Hypothalamus (tissue), 51 donors: ENCODE measurements at places on chromosomes 13 and 19.

DNA sequence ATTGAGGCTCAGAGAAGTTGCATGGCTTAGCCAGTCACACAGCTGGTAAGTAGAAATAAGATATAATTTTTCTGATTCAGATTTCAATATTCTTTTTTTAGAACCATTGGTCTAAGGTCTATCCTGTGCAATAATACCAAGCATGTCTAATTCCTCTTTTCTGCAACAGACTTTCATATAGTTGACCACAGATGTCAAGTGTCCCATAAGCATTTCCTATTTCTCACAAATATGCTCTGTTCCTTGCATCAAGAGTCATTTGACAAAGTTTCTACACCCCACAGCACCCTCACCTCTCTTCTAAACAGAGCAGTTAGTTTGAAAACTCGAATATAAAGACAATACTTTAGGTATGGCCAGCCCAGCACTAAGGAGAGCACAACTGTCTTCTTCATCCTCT is 26.8 kb upstream of the SACS start:
- no peak for DNase-seq

- no peak for DNase-seq
Measured at GRCh38 chr19:55460670-55461258, 678 bp downstream of the ISOC2 start.

- no peak for DNase-seq
Measured at GRCh38 chr13:91684746-91685145, 286.3 kb downstream of the GPC5 start.

DNA sequence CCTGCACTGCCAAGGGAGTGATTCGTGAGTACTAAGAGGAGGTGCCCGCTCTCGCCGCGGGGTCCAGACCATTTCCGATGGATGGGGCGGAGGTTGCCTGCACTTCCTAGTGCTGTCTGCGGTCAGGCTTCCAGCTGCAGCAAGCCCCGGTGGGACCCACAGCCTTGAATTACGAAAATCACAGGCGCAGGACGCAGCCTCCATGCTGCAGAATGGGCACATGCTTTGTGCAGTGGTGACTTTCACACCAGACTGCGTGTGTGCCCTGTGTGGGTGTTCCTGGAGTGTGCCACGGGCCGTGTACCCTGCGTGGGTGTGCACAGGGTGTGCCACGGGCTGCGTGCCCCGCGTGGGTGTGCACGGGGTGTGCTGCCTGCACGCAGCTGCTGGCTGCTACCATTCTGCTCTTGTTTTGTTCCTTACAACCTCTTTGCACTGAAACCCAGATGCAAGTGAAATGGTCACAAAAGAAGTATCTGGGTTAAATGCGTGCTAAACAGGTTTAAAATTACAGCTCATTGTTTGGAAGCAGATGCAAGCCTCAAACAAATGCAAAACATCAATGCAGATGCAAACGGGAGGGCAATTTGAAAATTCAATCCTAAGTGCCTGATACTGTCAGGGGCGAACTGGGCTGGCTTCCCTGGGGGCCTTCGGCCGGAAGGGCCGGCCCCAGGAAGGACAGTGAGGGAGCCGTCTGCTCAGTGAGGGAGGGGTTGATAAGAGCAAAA is 221.2 kb upstream of the SOX1 start:
- DNase-seq, result no peak

GRCh38 chr13:36329361-36329760 is 16.8 kb downstream of the SPART start:
- no peak for DNase-seq

- peak; percentile 19 for DNase-seq
Measured at GRCh38 chr13:66665991-66666390, 564.1 kb downstream of the PCDH9 start.

GRCh38 chr19:53871454-53871853 is 3.8 kb downstream of the MYADM start:
- DNase-seq, result no peak

DNA sequence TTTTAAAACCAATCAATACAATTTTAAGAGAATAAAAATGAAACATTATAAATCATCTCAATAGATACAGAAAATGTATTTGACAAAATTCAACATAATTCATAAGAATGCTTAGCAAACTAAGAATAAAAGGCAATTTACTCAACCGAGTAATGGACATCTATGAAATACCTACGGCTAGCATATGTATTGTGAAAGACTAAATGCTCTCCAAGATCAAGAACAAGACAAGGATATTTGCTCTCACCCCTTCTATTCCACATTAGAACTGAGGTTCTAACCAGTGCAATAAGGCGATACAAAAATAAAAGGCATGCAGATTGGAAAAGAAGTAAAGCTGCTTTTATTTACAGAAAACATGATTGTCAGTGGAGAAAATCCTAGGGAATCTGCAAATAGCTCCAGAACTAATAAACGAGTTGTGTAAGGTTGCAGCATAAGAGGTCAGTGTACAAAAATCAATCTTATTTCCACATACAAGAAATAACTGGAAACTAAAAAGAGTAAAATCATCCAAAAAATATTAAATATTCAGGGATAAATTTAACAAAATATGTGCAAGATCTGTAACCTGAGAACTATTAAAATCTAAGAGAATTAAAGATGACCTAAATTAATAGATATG is 16.4 kb downstream of the KATNAL1 start:
- DNase-seq, result no peak

- DNase-seq, result no peak
Measured at GRCh38 chr13:50919277-50919676, 9.7 kb downstream of the RNASEH2B start.

DNA sequence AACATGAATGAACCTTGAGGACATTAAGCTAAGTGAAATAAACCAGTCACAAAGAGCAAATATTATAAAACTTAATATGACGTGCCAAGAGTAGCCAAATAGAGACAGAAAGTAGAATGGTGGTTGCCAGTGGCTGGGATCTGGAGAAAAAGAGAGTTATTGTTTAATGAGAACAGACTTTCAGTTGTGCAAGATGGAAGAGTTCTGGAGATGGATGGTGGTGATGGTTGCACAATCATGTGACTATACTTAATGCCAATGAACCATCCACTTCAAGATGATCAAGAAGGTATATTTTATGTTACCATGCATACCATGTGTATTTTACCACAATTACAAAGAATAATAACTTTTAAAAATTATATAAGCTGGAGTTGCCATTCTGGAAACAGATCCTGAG is 65.7 kb upstream of the MTIF3 start:
- no peak for DNase-seq

- DNase-seq, result no peak
Measured at GRCh38 chr19:18756896-18757295, 34.2 kb downstream of the COMP start.

DNA sequence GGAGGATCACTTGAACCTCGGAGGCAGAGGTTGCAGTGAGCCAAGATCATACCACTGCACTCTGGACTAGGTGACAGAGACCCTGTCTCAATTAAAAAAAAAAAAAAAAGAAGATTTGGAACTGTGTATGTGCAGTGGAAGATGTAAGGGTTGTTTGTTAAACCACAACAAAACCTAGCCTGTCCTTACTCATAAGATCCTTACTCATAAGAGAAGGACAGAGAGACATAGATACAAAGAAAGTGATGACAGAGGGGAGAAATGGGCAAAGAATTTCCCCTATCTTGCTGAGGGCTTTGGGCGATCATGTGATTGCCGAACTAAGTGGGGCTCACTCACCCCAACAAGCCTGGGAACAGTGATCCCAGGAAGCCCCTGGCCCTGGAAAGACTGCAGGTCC is 7.9 kb downstream of the ITPKC start:
- no peak for DNase-seq

DNA sequence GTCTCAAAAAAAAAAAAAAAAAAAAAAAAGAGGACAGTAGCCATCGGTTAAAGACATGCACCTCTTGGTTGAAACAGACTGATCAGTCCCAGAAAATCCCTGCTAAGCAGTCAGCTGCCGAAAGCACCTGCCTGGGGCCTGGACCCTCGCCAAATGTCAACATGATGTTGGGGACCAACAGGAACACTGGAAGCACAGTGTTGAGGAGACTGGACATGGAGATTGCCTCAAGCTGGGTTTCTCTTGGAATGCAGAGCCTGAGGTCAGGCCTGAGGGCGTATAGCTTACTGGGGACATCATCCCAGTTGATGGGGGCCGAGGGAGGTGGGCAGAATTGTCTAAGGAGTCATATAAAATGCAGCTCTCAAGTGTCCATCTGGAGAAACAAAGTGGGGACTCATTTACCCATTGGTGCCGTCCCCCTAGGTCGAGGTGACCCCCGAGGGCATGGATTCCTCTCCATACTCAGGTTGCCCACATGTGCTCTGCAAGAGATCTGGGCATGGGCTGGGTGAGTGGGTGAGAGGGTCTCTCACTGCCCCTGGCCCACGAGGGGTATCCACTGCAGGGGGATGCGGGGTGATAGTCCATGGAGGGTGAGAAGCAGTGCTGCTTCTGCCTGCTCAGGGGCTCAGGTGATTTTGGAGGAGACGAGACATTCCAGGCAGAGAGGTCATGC is 164.5 kb downstream of the URI1 start:
- DNase-seq, result no peak

- DNase-seq, result no peak
Measured at GRCh38 chr13:112115403-112116091, 48.6 kb downstream of the SOX1 start.

GRCh38 chr19:10159610-10160009 is 35.1 kb downstream of the DNMT1 start:
- no peak for DNase-seq

DNA sequence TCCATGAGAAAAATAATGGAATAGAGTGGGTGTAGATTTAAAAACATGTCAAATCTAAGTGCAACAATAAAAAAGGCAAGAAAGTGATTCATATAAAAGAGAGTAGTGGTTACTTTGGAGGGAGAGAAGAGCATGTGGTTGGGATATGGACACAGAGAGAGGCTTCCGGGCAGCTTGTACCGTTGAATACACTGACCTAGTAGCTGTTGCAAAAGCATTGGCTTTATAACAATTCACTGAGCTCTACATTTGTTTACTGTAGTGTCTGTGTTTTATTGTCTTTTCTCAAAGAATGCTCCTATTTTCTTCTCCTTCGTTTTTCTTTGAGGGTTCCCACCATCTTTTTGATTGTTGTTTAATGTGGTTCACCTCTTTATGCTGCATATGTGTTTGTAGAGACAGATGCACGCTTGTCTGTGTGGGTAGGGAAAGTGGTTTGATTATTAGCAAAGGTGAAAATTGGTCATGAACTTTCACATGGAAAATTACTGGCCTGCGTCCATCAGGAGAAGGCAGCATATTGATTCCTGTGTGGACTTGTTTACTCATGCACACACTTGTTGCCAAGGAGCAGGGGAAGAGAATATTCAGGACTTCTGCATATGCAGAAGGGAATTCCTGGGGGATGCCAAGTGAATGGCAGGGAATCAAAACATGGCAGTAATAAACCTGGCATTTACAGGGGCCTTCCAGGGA is 29.9 kb upstream of the IRS2 start:
- no peak for DNase-seq

DNA sequence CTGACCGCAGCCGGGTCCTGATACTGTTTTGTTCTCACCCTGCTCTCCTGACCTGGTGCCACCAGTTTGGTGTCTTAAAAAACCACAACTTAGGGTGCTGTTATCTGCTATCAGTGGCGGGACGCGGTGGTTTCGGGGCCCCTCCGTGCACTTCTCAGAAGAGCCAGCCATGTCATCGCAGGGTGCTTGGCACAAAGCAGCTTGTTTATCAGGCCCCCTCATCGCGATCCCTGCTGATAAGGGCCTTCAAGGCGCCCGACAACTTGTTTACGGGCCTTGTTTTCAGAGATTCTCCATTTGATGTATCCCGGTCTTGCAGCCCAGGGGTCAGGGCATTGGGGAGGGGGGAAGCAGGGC is 58.1 kb upstream of the KLF2 start:
- no peak for DNase-seq

GRCh38 chr13:74596691-74597090 is 462.5 kb upstream of the KLF12 start:
- no peak for DNase-seq

DNA sequence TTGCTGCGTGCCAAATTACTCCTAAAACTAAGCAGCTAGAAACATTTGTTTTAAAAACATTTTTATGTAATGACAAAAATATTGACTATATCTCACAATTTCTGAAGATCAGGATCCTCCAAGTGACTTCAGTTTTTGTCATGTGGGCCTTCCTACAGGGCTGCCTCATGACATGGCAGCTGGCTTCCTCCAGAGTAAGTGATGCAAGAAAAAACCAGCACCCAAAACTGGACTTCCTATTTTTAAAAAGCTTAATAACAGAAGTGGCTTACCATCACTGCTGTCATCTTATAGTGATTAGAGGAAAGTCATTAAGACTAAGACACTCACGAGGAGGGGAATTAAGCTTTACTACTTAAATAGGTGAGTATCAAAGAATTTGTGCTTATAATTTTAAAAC is 681.7 kb downstream of the PCDH17 start:
- DNase-seq, result no peak

GRCh38 chr19:805600-806550 is 8.6 kb downstream of the PTBP1 start:
- DNase-seq, result no peak

DNA sequence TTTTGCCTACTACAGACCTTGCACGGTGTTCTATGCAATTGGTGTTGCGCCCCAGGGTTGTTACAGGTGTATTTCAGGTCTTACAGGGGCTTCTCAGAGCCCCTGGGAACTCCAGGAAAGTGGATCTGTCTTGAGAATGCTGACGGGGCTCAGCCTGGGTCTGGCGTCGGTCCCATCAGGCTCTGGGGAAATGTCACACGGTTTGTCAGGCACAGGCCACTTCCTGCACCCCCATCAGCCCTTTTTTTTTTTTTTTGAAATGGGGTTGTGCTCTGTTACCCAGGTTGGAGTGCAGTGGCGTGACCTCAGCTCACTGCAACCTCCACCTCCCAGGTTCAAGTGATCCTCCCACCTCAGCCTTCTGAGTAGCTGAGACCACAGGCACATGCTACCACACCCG is 13.2 kb downstream of the CLEC4G start:
- no peak for DNase-seq

DNA sequence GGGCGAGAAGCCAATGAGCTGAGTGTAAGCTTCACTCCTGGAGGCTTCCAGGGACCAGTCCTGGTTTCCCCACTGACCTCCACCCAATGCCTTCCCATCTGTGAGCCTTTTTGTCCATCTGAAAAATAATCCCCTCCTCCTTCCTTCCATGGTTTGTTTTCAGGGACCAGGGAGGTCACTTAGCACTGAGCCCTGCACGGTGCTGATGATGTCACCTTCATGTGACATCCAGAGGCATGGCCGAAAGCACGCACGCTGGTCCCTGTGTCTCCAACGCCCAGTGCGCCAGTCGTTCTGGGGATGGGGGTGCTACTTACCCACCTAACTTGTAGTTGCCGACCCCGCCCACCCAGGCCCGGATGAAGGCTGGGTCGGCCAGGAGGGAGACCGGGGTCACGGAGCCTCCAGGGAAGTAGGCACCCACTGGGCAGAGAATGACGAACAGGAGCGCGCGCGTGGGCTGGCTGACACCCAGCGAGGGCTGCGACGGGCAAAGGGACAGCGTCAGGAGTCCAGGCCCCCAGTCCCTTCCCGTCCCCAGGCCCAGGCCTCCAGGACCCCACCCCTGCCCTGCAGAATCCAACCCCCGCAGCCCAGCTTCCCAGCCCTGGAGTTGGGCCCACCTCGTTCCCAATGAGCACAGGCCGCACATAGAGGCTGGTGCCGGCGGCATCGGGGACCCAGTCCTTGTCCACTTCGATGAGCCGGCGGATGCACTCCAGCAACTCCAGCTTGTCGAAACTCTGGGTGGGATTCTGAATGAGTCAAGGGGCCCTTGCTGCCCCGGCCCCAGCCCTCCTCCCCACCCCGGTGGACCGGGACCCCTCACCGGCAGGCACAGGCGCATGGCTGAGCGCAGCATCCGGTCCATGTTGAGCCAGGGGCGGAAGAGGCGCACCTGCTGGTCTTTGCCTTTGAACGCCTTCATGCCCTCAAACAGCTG is 11.2 kb downstream of the BCAT2 start:
- DNase-seq, result no peak
